ENCODE measurements at places on chromosomes 7 and 10.

DNA sequence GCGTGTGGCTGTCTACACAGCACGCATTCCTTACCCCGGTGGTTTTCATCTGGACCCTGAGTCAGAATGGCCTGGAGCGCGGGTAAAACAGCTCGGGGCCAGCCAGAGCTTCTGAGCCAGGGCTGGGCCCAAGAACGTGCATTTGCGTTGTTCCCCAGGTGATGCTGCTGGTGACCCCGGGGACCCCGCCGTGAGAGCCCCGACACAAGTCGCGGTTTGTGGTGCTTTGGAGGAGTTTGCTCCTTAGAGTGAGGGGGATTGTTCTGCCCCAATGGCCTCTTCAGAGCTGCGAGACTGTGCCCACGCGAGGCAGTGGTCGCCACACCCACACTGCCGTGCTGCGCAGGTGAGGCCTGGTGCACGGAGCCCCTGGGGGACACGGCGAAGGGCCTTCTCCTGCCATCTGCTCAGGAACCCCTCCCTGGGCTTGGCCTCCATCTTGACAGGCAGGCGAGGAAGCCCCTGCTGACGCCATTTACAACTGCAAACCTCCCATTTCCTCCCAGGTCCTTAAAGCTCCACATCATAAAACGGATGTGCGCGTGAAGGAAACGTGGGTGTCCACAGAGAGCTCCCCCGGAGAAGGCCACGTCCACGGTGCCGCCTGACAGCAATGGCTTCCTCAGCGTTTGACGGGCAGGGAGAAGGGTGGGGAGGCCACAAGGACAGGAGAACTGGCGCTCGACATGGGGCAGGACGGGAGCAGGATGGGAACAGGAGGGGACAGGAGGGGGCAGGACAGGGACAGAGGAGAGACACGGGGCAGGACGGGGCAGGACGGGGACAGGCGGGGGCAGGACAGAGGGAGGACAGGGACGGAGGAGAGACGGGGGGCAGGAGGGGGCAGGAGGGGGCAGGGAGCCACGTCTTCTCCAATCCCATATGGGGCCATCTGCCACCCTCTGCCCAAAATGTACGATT is 477.2 kb downstream of the DNAJB6 start:
- no peak for DNase-seq

DNA sequence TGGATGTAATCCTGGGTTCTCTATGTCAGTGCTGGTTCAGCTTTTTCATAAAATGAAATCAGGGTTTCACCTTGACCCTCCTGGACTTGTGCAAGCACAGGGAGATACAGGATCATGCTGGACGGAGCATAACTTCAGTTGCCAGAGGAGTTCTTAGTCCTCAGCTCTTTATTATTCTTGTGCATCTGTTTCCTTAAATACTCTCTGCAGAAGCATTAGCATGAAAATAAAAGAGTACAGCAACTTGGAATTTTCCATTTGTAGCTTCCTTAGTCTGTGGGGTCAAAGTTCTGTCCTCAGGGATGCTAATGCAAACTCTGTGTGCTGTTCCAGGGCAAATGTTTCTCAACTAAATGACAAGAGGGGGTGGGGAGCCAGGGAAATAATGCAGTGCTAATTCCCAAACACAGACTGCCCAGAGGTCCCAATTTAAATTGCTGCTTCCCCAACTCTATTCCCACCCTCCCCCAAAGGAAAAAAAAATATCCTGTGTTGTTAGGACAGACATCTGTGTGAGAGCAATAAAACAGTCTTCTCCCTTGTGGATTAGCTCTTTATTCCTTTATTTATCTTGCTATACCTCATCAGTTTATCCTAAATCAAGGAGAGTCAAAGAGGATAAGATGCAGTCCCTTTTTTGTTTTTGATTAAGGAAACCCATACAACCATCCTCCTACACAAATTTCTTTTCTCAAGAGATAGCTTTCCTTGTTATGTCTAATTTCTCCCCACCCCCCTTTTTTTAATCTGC is 905.0 kb downstream of the LRMDA start:
- DNase-seq = no peak

- DNase-seq = no peak
Observed at GRCh38 chr7:120421151-120421651, 148.2 kb downstream of the KCND2 start.

DNA sequence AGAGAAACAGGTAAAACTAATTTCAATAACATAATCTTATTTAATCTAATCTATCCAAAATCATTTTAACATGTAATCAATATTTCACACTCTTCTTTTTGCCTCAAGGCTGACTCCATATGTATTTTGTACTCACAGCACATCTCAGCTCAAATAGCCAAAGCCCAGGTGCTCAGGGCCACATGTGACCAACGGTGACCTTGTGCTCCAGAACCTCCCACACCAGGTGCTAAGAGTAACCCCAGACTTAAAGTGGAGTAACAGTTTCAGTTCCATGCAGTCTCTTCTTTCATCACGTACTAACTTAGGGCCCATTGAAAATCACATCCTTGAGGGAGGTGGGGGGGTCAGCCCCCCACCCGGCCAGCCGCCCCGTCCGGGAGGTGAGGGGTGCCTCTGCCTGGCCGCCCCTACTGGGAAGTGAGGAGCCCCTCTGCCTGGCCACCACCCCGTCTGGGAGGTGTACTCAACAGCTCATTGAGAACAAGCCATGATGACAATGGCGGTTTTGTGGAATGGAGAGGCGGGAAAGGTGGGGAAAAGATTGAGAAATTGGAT is 47.3 kb downstream of the NCAPG2 start:
- DNase-seq = no peak

- DNase-seq = no peak
Observed at GRCh38 chr7:158061026-158061630, 526.5 kb downstream of the PTPRN2 start.

- no peak for DNase-seq
Observed at GRCh38 chr10:122020226-122020625, 31.3 kb downstream of the TACC2 start.

- no peak for DNase-seq
Observed at GRCh38 chr10:31687663-31688482, 240.8 kb downstream of the ARHGAP12 start.

DNA sequence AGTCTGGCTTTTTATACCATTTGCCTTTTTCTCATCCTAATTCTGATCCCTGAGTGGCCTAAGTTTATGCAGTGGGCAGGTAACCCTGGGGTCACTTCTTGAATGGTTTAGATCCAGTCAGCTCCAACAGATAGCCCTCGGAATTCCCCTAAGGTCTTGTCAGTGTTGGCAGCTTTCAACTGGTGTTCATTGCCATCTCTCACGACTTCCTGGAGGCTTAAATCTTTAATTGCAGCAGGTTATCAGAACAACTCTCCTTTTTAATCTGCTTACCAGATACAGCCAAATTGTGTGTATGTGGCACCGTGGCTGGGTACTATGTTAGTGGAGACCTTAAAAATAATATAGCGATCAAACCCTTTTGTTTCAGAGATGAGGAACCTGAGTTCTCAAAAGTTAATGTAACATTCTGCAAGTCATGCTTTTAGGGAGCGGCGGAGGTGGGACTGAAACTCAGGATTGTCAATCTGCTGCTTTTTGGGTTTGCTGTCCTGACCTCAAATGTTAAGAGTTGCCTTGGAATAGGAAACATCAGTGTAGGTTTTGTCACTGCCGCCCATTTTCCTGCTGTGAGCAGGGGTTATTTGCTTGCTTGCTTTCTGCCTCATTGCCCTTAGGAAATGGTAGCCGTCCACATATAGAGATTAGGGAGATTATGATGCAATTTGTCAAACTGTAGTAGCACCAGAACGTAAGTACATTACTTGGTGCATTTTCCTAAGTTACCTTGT is 818 bp downstream of the DLD start:
- DNase-seq = no peak

GRCh38 chr10:95560278-95561176 is 644 bp downstream of the SORBS1 start:
- DNase-seq = peak; percentile 28

DNA sequence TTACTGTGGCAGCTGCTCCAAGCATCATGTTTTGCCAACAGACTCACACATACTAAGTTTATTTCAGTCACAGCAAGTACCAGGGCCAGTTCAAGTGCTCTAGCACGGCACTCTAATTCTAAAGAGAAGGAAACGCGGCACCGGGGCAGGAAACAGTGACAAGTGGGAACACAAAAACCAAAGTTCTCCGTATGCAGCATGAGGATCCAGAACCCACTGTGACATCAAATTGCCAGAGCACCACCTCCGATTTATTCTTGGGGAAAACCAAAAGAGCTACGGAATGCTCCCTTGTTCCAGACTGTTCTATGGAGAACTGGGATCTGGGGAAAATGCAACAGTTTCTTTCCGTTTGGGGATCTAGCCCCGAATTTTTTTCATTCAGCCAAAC is 448 bp upstream of the PTER start:
- DNase-seq = no peak

DNA sequence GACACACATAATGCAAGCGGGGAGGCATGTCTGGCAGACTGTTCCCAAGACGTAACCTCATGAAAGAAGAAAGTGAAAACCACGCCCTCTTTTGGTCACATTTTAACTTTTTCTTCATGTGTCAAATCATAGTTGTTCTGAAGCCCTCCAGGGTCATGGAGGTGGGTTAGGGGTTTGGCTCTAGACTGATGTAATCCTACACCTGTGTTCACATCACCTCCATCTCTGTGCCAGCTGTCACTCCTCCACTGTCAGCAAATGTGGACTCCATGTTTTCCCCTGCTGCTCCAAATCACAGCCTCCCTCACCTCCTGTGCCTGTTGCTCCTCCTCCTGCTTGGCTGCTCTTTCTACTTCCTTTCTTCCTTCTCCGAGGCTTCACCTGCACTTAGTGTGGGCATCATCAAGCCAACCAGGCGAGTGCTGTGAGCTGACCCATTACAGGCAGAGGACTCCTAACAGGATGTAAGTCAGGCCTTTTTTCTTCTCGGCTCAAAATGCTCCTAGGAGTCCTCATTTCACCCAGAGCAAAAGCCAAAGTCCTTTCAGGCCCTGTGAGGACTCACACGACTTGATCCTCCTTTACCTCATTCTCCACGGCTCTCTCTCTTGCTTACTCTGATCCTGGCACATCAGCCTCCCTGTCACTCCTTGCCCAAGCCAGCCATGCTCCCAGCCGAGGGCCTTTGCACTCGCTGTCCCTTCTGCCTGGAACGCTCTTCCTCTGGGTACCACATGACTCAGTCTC is 66.4 kb upstream of the IFRD1 start:
- DNase-seq = no peak

GRCh38 chr10:105068497-105068896 is 427.4 kb downstream of the SORCS3 start:
- peak; percentile 10 for DNase-seq

- DNase-seq = no peak
Observed at GRCh38 chr10:74072503-74072902, 74.6 kb downstream of the VCL start.

DNA sequence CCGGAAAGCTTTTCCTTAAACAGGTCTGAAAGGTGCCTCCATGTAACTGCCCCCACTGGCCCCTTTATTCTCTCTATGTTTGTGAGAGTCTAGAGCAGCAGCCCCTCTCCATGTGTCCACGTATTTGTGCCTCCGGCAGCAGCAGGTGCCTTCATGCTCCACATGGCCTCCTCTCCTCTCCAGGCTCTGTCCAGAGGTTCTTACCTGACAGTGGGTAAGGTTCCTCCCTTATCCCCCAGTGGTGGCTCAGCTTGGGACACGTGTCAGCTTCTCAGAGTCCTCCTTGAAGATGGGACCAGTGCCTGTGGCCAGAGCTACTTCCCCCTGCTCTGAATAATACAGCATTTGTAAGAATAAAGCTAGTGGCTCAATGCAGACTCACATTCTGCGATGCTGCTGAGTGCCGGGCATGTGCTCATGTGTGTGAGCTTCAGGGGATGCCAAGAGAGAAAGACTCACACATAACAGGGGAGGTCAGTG is 7.9 kb downstream of the CALML3 start:
- DNase-seq = no peak

GRCh38 chr10:87862679-87863052 is 667 bp downstream of the KLLN start:
- no peak for DNase-seq

DNA sequence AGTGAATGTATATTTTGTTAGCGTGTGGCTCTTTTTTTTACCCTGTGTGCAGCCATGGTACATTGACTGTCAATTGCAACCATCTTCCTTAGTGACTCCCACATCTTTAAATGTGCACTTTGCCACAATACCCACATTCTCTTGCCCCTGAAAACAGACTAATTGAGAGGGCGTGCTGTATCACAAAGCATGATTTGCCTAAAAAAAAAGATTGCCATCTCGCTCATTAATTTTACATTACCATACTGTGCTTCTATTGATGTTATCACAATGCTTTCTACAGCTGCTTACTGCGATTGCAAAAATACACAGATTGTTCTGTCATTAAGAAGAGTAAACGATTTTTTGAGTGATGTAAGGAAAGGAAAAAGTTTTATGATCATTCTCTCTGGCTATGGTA is 613.1 kb upstream of the NRP1 start:
- DNase-seq = no peak

GRCh38 chr7:44432381-44432977 is 58.0 kb downstream of the NUDCD3 start:
- no peak for DNase-seq

- no peak for DNase-seq
Observed at GRCh38 chr7:144594580-144594979, 191.1 kb upstream of the NOBOX start.

GRCh38 chr7:94188350-94188749 is 184.2 kb upstream of the BET1 start:
- no peak for DNase-seq

- DNase-seq = peak; percentile 32
Observed at GRCh38 chr10:79238606-79239005, 108.7 kb upstream of the PPIF start.

DNA sequence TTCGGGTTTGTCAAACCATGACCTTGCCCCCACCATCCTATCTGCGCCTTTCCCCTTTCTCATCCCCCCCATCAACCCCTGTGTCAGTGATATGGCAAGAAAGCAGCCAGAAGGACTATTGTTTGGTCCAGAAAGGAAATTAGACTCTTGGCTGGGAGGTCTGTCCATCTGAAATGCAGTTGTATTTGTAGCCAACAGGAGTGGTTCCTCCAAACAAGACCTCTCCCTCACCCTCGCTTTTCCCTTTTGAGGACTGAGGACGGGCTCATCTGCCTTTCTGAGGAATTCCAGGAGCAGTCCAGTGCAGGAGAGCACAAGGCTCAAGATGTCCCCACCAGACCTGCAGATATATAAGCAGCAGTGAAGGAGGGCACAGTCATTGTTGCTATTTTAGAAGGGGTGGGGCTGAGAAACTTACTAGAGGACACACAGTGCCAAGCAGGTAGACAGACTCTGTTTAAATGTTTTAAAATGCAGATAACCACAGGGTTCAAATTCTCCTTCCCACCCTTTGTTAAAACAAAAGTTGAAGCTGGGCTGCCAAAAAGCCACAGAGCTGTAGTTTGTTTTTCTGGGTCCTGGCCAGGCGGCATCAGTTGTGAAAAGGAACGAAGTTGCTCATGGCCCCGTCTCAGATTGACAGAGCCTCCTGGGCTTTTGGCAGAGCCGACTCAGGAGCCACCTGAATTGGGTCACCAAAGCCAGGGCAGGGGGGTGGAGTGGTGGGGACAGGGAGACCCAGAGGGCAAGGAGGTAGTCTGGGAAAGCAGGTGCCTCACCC is 37.3 kb downstream of the CYP17A1 start:
- no peak for DNase-seq

DNA sequence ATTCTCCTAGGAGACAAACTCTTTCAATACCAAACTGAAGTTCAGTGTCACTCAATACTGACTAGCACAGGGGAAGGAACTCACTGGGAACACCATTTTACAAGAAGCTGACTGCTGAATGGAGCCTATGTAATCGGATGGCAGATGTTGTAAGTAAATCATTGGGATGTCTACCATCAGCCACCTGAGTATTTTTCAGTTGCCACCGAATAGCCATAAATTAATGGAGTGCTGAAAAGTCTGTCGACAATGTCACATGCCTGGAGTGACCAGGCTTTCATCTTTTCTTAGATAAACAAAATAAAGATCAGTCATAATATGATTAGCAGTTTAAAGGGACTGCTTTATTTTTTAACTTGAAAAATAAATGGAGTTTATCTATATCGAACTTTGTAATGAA is 145.9 kb upstream of the SEMA3E start:
- DNase-seq = no peak
